ENCODE measurements at places on chromosomes 6 and 20. TPM values are rescaled to one million over a fixed set of nuclear protein-coding genes. Genes with fewer than 3 reads are reported as not detected.
A peak's percentile ranks its signal among the peaks of the same experiment; 100 is the strongest.

DNA sequence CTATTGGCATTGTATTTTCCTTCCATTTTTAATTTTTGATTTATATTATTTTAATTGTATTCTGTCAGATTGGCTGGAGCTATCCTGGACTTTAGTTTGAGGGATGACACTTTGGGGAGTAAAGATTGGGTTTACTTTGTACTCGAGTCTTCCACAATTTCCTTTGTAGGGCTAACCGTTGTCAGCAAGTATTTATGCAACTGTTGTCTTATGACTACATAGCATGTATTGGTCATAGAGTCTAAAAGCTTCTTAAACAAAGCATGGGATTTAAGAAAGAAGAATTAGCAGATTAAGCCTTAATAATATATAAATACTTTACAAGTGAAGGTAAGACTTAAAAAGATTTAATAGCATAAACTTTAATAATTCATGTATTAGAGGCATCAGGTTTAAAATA is 19.6 kb downstream of the FARS2 start:
- DNase-seq: no peak
- H3K4me1 ChIP-seq: no peaks in the 10 kb centered on the region
- no peaks in the 10 kb centered on the region for H3K27me3 ChIP-seq
- no peak overlapping the region for H3K4me3 ChIP-seq

DNA sequence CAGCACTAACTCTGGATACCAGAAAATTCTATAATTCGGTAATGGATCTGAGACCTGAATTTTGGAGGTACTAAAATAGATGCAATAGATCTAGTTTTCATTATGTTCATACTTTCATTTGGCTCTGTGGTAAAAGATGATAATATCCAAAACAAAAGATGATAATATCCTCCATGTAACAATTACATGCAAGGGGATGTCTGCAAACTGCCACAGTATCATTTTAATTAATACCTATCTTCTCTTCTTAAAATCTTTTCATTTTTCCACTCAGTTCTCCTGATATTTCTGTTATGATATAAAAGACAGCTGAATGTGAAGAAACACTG is 15.6 kb downstream of the BTN2A1 start:
- peak overlapping the region; percentile 62 for H3K4me3 ChIP-seq
- no peaks in the 10 kb centered on the region for H3K27me3 ChIP-seq
- H3K27ac ChIP-seq: peak overlapping the region; percentile 76

Gene SNHG17
- 58.9 TPM for total RNA-seq

Gene MSH5
- 68.8 TPM for total RNA-seq

Gene SLC32A1
- total RNA-seq: not detected

DNA sequence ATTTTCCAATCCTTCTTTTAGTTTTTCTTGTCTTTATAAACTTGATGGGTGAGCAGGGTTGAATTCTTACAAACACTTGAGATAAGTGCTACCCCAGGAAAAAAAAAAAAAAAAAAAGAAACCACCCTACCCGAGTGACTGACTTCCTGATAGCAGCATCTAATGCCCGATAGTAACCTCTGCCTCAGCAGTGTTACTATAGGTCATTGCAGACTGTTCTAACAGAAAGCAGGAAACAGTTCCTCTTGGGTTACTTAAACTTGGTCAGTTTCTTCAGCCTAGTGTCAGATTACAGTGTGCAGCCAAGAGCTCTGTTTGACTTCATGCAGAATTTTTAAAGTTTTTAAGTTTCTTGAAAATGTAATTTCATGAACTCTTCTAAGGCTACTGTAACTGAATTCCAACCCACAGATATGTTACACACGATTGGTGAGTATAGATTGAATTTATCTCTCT is 2.1 kb downstream of the MYLIP start:
- peaks cover 45% of the 10 kb centered on the region for H3K4me1 ChIP-seq
- H3K27ac ChIP-seq: peak overlapping the region; percentile 87
- H3K4me3 ChIP-seq: peak overlapping the region; percentile 91
- H3K36me3 ChIP-seq: peaks cover 44% of the 10 kb centered on the region

GRCh38 chr6:9361749-9362148 is 926.4 kb upstream of the SLC35B3 start:
- no peaks in the 10 kb centered on the region for H3K4me1 ChIP-seq
- H3K36me3 ChIP-seq: no peaks in the 10 kb centered on the region
- no peak for DNase-seq
- H3K27ac ChIP-seq: no peak overlapping the region
- H3K4me3 ChIP-seq: no peak overlapping the region
